Stimulated activated CD4-positive, alpha-beta T cell treated with anti-CD3 and anti-CD28 coated beads, Interleukin-1b, Interleukin-23, amount 100 ng/mL, for 4 hours (primary cell): ENCODE measurements at places on chromosomes 4 and X.

- no peak for DNase-seq
Observed at GRCh38 chr4:89837385-89837992, 528 bp upstream of the SNCA start.

GRCh38 chr4:1939664-1940509, 68.7 kb downstream of the NSD2 start:
- no peak for DNase-seq

GRCh38 chrX:136318895-136319597, 18.3 kb downstream of the ADGRG4 start:
- DNase-seq = no peak

GRCh38 chrX:46433892-46434291, 111.3 kb downstream of the ZNF674 start:
- DNase-seq = no peak

DNA sequence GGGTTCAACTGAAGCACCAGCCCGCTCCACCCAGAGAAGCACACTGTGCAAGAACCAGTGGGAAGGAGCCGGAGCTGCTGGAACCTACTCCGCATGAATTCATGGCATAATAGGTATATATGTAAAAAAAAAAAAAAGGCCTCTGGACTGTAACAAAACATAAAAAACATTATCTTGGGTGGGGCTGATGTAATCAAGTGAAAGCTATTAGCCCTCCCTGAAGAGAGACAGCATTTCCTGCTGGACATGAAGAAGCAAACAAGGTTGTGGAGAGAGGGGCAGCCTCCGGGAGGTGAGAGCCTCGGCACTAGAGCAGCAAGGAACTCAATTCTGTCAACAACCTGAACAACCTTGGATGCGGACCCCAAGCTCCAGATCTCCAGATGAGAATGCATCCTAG, 50.7 kb downstream of the PLAC1 start:
- no peak for DNase-seq

- DNase-seq = no peak
Observed at GRCh38 chr4:112105201-112105969, 39.9 kb upstream of the FAM241A start.

DNA sequence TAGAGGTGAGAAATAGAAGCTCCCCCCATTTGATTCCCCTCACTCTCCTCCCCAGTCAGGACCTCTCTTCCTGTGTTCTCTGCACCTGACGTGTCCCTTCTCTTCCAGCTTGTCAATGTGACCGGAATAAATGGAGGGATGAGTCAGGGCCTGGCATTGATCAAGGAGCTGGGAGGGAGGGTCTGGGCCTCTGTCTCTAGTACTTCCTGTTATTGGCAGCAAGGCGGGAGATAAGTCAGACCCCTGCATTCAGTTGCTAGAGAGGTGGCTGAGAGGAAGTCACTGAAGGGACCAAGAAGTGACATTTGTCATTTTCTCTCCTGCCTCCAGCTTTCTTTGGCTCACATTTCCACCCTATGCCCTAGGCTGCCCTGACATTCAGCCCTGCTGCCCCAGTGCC, 35.1 kb upstream of the ZNF41 start:
- no peak for DNase-seq

- no peak for DNase-seq
Observed at GRCh38 chr4:161721947-161722346, 441.9 kb downstream of the FSTL5 start.

- DNase-seq = no peak
Observed at GRCh38 chrX:21932292-21933002, 8.1 kb upstream of the SMS start.

GRCh38 chr4:1354136-1354982, 7.4 kb downstream of the UVSSA start:
- DNase-seq = no peak

GRCh38 chr4:123545667-123546572, 149.3 kb downstream of the SPRY1 start:
- DNase-seq = no peak

DNA sequence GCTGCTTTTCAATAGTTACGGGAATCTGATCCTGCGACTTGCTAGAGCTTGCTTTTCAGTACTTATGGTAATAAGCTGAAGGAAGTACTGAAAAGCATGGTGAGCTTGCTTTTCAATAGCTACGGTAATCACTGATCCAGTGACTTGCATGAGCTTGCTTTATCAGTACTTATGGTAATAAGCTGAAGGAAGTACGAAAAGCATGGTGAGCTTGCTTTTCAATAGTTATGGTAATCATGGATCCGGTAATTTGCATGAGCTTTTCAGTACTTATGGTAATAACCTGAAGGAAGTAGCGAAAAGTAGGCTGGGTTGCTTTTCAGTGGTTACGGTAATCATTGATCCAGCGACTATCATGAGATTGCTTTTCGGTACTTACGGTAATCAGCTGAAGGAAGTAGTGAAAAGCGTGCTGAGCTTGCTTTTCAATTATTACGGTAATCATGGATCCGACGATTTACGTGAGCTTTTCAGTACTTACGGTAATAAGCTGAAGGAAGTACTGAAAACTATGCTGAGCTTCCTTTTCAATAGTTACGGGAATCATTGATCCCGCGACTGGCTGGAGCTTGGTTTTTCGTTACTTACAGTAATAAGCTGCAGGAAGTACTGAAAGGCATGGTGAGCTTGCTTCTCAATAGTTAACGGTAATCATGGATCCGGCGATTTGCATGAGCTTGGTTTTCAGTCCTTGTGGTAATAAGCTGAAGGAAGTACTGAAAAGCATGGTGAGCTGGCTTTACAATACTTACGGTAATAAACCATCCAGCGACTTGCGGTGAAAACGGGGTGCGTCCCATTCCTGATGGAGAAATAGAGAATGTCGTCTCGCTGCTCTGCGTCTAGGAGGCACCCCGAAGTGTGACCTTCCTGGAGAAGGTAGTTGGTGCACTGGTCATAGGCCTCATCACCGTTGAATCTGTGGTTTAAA, 6.5 kb downstream of the CRLF2 start:
- peak; percentile 7 for DNase-seq

- no peak for DNase-seq
Observed at GRCh38 chr4:56612282-56612681, 68.8 kb downstream of the HOPX start.

DNA sequence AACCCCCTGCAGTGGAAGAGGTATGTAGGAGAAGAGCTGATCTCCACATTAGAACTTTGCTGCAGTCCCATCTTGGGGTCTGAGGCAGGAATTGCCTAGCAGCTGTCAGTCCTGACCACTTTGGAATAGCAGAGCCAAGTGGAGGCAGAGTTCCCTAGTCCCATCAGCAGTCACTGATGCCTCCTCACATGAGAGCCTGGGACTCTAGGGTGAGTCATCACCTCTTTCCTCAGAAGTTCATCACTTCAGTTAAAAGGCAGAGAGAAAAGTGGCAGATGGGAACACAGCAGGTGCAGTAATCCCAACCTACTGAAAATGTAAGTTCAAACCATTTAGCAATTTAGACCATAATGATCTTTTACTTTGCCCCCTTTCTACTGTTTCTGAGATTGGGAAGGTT, 73.9 kb upstream of the MED14 start:
- DNase-seq = no peak

DNA sequence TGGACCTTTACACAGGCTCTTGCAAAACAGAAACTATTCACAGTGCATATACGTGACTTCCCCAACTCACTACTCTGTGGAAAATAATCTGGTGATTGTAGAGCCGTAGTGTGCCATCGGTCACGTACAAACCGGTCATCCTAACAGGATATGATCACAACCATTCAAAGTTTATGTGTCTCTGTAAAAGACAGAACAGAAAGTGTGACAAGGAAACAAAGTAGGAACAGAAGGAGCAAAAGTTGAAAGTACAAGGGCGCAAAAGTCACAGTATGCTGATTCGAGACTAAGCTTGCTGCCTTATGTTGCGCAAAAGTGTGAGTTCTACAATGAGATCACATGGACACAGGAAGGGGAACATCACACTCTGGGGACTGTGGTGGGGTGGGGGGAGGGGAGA, 18.6 kb downstream of the MEPE start:
- DNase-seq = no peak

DNA sequence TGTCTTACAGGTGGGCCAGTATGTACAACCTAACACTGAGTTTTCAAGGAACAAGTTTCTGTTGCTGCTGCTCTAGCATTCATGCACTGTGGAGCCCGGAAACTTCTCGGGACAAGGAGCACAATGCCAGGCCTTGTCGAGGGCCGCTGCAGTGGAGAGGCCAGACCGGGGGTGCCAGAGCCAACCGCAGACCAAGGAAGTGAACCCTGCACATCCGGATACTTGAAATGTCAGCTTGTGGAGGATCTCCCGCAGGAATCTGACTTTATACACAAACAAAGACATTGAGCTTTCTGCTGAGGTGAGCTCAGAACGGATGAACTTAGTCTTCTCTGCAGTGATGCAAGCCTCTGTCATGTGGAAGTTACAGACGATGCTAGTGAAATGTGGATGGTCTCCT, 99.5 kb downstream of the ZNF827 start:
- no peak for DNase-seq

GRCh38 chrX:435536-436122, 48.9 kb upstream of the PPP2R3B start:
- DNase-seq = no peak

- DNase-seq = no peak
Observed at GRCh38 chrX:350534-351323, 32.1 kb upstream of the GTPBP6 start.

- no peak for DNase-seq
Observed at GRCh38 chr4:71553605-71554004, 214.8 kb downstream of the SLC4A4 start.

DNA sequence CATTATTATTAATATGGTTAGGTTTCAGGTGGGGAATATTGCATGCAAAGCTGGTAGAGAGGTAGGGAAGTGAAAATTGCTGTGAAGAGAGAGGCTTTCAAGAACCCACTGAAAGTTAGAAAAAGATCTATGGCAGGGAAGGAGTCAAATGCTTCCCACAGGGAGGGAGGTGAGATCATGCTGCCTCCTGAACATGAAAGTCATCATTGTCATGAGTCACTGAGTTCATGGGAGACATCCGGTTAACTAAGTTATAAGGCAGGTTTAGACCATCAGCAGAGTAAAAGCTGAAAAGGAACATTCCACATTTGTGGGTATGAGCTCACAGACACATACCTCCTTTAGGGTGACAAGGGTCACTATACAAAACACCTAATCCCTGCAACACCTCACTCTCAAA, 16.2 kb downstream of the GATB start:
- no peak for DNase-seq

- no peak for DNase-seq
Observed at GRCh38 chr4:120327276-120327675, 260.6 kb upstream of the MAD2L1 start.

DNA sequence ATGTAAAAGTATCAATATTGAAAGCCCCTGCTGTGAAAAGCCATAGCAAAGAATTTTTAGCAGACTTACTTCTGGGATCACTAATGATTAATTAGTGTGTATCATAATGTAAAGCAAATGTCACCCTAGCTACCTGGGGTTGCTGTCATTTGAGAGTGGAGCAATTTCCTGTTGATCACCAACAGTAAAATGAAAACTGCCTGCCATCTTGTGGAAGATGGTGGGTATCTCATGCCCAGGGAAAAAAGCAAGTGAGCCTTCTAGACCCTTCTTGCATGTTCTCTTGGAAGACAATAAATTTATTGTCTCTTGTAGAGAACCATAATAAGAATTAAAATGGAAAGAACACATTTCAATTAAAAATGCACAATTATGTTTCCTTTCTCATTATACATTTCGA, 360.2 kb downstream of the ZIC3 start:
- no peak for DNase-seq

GRCh38 chr4:149277705-149278104, 537.9 kb downstream of the IQCM start:
- DNase-seq = no peak

- DNase-seq = no peak
Observed at GRCh38 chr4:76489686-76490161, 54.7 kb downstream of the SHROOM3 start.

DNA sequence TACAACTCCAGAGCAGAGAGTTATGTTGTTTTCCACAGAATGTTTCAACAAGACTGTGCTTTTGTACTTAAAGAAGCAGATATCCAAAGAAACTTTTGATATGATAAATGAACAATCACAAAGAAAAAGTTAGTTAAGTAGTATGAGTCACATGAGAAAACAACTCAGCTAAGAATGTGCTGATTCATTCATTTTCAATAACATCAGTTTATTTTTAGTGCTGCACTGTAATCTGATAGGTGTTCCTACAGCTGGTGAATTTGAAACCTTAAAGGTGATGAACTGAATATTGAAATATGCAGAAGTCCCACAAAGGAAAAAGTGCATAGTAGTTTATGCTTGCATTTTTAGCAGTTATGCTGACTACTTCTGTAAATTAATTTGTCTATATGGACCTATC, 180.3 kb upstream of the TENM3 start:
- DNase-seq = no peak

- no peak for DNase-seq
Observed at GRCh38 chr4:55178226-55179005, 53.0 kb upstream of the KDR start.

GRCh38 chr4:99879458-99879857, 14.8 kb downstream of the LAMTOR3 start:
- DNase-seq = no peak

DNA sequence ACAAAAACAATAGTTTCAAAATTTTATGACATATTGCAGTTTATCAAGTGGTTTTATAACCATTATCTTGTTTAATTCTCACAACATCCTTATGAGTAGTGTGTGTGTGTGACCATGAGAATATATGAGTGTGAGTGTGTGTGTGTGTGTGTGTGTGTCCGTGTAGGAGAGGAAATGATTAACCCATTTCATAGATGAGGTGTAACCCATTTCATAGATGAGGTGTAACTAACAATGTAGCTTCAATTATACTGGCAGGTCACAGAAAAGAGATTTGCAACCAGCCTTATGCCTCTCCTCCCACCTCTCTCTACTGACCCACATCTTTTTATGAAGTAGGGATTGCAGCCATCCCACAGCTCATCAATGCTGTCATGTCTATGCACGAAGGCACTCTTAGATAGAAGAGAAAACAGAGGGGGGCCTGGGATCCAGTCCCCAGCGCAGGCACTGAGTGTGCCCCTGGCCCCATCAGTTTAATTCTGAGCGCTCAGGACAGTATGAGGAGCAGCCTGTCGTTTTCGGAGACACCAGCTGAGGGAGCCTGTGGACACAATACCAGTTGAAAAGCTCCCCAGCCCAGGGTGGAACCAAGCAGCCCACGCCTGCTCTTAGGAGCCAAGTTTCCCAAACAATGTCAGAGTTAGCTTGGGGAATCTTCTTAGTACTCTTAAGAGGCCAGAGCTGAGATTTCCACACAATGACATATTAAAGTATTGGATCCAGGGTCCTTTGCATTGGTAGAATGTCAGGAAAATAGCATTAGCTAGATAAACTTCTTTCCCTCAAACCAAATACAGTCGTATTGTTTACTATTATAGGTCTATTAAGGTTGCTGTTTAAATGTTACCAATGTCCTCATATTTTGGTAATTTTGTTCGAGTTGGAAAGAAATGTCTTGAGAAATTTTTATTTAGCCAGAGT, 88.6 kb downstream of the PALLD start:
- DNase-seq = no peak

DNA sequence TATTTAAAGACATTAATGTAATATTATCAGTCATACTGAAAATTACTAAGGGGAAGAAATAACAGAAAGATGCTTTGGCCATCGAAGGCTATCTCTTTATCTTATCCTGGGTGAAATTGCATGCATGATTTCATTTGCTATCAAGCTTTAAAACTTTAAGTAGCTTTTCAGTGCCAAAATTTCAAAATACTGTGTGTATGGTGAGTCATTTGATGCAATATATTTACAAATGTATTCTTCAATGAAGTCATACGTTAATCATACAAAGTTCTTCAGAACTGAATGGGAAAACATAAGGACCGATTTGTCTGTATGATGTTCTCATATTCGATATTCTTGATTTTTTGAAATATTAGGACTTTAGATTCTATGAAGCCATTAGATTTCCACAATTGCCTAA, 1295.8 kb upstream of the AGA start:
- no peak for DNase-seq

GRCh38 chr4:17771284-17771908, 10.0 kb downstream of the FAM184B start:
- DNase-seq = no peak
